Endothelial cell (in vitro differentiated cells): ENCODE measurements at places on chromosomes 12 and 14.

GRCh38 chr14:75539162-75539560 is 16.9 kb downstream of the BATF start:
- no peak for DNase-seq

DNA sequence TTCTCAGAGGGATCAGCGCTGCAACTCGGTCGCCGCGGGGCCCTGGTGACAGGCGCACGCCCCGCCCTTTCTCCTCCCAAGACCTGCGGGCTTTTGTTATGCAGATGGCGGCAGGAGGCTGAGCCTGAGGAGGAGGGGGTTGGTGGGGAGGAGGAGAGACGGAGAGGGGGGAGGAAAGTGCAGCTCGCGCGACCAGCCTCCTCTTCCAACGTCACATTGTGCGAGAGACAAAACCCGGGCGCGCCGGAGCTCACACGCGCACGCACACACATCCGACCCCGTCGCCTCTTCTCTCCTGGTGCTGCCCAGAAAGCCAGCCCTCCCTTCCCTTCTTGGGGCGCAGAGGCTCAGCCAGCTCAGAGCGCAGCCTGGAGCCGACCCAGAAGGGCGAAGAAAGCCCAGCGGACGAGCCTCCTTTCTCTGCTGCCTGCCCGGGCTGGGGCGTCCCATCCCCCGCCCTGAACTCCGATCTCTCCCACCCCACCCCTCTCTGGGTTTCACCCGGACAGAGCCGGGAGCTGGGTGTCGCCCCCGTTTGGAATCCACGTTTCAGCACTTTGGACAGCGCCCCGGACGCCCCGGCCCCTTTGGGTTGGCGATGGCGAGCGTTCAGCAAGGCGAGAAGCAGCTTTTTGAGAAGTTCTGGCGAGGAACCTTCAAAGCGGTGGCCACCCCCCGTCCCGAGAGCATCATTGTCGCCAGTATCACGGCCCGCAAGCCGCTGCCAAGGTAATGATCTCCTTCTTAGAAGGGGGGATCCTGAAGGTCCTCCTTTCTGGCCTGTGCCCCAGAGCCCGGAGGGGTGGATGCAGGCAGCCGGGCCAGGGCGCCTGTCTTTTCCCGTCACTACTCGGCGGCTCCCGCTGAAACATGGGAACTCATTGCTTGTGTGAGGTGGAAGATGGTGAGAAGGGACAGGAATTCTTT is at the start of gene SRRM4:
Gene SRRM4 (plus strand): TSS at position 257 of the 927 bp plus-strand sequence. CDS start 342 bp downstream, at position 599.
- DNase-seq, result peak; percentile 74

DNA sequence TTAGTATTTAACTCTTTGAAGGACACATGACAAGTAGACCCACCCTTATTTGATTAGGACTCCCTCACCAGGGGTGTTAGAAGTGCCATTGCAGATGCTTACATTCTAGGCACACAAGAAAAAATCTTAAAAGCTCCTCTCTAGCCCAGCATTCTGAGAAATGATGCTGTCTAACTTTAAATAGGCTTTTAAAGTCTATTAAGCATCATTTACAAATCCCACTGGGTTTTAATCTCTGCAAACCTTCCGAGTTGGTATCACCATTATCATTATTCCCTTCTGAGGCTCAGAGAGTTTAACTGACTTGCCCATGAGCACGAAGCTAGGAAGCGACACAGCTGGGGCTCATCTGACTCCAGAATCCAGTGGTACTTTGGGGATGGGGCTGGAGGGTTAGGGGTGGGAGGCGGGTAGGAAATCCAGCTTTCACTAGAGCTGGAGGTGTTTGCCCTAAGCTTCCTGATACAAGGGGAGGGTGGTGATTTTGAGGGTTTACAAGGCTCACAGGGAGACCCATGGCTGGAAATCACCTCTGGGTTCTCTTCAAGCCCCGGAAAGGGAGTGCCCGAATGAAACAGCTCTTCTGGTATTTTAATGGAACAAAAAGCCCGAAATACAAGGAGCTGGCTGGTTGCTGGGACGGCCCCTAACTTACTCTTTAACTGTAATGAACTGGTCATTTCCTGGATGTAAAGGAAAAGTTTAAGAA is 109.2 kb upstream of the FUT8 start:
- DNase-seq, result no peak

GRCh38 chr14:66403183-66403582 is 83.0 kb upstream of the CCDC196 start:
- DNase-seq, result no peak

GRCh38 chr12:60265741-60266140 is 669.9 kb downstream of the SLC16A7 start:
- no peak for DNase-seq

DNA sequence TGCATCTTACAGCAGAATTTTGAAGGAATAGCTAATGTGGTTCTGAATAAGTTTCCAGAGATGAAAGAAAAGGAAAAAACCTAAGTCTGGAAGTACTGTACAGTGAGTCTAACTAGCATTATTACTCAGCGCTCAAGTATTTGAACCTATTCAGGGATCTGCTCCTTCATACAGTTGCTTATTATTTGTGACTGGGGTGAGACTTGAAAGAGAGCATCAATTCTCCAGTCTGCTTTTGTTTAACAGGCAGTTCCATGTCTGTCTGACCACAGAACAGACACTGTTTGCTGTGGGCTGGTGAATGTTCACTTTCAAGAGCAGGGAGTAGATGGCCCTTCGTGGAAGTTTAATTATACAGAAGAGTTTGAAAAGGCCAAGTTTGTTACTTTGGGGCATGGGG is 9.3 kb downstream of the ETV6 start:
- DNase-seq, result no peak

DNA sequence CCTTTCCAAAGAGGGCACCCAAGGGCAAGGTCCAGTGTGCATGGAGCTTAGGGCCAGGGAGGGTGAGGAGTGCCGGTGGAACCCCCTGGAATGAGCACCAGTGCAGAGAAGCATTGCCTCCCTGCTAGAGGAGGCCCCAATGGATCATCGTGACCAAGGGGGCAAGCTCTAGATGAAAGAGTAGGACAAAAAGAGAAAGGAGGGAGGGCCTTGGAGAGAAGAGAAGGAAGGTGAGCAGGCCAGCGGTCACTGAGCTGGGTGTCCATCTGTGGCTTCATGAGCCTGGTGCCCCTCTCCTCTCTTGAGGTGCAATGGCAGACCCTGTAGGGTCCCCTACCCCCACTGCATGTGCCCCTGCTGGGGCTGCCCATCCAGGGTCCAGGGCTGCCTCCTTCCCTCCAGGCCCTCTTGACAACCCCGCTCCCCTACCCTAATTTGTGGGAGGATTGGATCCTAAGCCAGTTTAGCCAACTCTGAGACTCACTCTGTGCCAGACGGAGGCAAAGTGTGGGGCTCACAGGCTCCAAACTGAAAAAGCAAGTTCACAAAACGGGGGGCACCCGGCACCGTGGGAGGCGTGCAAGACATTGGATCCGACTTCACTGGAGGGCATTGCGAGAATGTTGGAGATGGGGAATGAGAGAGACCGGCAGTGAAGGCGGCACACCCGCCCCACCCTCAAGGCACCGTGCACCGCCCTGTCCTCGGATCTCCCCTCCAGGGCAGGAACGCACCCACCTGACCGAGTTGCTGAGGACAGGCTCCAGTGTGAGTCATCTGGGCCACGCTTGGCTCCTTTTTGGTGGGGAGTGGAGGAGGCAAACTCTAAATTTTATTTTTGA is 207.5 kb downstream of the KIF26A start:
- DNase-seq, result no peak

DNA sequence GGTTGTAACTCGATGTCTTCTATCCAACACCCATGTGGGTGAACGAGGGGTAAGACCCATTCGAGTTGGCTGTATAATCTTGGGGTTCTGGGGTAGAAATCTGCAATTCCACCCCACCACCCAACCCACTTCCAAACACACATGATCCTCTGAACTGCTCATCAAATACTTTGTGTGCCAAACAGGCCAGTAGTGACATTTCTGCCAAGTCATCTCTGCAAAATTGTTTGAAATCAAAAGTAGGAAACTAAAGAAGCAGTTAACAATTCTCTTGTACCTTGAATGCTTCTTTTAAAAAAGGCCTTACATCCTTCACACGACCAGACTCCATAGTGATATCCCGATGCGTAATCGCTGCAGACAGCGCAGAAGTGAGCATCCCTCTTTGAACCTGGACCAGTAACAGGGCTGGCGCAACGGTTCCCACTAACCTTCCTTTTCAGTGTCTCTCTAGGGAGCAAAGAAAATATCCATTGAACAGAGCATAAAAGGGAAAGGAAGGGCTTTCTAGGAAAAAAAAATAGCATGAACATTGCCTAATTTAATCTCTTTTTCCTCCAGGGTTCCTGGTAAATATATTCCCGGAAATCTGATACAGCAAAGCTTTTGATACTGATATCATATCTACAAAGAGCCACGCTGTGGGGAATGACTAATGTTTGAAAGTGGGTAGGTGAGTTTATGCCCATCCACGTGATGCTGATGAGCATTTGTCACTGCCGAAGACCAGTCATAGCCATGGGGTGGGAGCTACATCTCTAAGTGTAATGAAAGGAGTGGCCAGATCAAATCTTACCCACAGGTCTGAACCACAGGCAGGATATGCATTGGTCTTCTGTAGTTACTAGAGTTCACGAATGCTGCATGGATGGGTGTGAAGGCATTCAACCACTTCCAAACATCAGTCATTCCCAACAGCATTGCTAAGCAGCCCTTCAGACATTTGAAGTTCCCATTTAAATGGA is 14.2 kb downstream of the ESR2 start:
- DNase-seq, result no peak

GRCh38 chr14:66482873-66483272 is 3.3 kb upstream of the CCDC196 start:
- no peak for DNase-seq

DNA sequence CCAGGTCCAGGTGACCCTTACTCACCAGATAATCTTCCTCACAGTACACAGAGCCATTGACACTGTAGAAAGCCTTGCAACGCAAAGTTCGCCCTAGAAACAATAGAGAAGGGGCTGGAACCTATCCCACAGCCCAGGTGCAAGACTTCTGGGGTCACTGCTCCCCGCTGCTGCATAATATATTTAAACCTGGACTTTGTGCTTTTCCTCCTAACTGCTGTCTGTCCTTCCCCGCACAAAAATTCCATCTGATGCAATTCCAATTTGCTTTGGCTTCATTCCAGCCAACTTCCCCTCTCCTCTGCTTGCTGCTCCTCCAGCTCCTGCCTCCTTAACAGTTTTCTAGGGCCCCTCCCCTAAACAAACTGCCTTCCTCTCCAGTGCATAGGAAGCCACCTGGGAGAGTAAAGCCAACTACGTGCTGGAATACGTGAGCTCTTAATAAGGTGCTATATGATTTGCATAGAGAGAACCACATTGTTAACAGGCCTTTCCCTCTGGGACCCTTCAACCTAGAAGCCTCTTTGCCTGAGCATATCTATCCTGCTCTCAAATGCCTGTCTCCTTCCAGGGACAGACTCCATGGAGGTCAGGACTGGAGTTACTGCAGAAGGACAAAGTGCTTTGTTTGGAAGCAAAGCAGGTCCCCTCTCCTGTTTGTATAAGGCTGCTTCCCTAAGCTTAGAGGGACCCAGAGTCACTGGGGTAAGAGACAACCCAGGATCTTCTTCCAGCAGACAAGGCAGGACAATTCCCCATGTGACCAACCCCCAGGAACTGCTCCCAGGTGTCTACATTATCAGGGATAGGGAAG is 5.5 kb downstream of the AJUBA start:
- no peak for DNase-seq

GRCh38 chr14:72615451-72616121 is 278.3 kb downstream of the DPF3 start:
- no peak for DNase-seq

DNA sequence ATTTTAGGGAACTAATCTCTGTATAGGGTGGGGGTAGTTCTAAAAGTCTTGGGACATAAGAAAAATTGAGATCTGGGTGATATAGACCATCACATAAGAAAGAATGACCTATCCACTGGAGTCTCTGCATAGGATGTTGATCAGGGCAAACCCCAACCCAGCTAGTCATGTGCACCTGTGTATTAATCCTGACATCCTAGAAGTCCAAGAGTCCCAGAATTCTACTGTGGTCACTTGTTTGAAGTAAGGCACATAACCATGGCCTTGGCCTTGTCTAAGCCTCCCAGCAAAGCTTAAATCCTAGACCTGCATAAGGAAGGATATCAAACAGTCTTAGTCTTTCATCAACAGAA is 334.1 kb upstream of the DCN start:
- DNase-seq, result no peak

GRCh38 chr12:106760184-106760531 is 14.3 kb upstream of the RIC8B start:
- no peak for DNase-seq

- no peak for DNase-seq
These were observed 69.8 kb downstream of the OSBPL8 start for GRCh38 chr12:76489737-76490136.

- DNase-seq, result no peak
These were observed 452.8 kb downstream of the AEBP2 start for GRCh38 chr12:19891936-19892591.

DNA sequence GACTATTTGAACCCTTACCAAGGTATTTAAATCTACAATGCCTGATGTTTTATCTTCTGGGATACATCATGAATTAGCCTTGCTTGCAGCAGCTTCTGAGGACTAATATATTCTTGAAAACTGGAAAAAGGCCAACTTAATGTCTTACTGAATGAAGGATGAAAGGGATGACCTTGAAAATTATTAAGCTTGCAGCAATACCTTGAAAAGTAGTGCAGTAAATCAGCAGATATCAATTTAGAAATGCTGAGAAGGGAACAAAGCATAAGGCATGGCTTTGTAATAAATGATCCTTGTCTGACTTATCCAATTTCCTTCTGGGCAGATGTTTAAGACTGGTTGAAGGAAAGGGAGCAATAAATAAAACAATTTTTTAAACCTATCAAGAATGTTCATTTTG is 37.3 kb upstream of the FERMT2 start:
- DNase-seq, result no peak

GRCh38 chr12:110533607-110534006 is 31.5 kb downstream of the RAD9B start:
- no peak for DNase-seq

GRCh38 chr14:53109105-53110041 is 43.8 kb downstream of the DDHD1 start:
- no peak for DNase-seq

GRCh38 chr12:113408756-113409298 is 5.1 kb upstream of the SDS start:
- no peak for DNase-seq

DNA sequence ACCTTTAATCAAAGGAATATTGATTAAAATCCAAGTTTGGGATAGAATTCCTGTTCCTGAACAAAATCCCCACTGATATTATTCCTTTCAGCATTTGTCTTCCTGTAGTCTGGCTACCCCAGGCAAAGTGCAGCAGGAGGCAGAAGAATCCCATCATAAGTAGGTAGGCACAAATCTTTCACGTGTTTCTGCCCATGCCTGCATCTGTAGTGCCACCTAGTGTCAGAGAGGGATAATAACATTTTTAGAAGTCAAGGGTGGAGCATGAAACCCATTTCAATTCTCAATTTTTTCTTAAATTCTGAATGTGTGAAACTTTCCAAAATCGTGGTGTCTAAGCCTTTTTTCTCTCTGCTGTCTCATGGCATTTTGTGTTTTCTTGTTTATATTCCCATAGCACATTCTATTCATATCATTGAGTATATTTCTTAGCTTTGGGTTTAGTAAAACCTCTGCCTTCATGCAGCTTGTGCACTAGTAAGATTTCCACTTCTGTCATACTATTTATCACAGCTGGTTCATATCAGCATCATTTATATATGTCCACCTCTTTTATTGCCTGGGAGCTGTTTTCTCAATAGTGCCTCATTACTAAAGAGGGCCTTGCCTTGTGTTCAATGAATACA is 47.8 kb upstream of the RERG start:
- DNase-seq, result peak; percentile 26
